SJSA1 (cell line): ENCODE measurements at places on chromosomes 11 and 22. TPM values are rescaled to one million over a fixed set of nuclear protein-coding genes. Genes with fewer than 3 reads are reported as not detected.

GRCh38 chr22:17171153-17172028 is 12.3 kb upstream of the HDHD5 start:
- DNase-seq, result peak; percentile 93

DNA sequence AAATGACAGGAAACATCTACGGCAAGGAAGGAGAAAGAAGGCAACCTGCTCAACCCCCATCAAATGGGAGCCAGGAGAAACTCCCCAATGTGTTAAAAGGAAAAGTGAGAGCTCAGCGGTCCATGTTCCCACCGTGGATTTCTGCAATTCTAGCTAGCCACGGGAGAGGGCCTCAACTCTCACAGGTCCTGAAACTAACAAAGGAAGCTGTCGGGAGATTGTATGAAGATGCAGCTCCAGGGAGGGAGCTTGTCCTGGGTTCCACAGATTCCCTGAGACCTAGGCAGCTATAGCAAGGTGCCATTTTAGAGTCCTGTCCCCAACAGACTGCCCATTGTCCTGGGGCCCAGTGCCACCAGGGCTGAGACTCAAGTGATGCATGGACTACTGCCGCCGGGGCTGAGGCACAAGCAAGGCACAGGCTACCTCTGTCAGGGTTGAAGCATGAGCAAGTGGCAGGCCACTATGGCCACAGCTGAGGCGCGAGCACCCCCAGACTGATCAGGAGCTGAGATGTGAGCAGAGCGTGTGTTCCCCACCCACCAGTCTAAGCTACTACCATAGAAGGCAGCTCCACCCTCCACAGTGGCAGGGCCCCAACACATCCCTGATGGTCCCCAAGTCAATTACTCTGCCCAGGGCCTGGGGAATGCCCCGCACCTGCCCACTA is 31.3 kb downstream of the RSF1 start:
- no peak for DNase-seq

- DNase-seq, result no peak
Measured at GRCh38 chr11:24589064-24589463, 92.2 kb downstream of the LUZP2 start.

UBQLN3 gene
- not detected in 2 replicates for total RNA-seq

SAAL1 gene
- total RNA-seq, result 47.7 and 50.9 TPM in 2 replicates

MCAM gene
- 272 and 358 TPM in 2 replicates for total RNA-seq
